ENCODE measurements at places on chromosomes 13 and 19. TPM values are rescaled to one million over a fixed set of nuclear protein-coding genes. Genes with fewer than 3 reads are reported as not detected.

HNRNPM gene
- 100 TPM for total RNA-seq

ICAM3 gene
- 33.2 TPM for total RNA-seq

TNNT1 gene
- 6.3 TPM for total RNA-seq

OR7D4 gene
- total RNA-seq: not detected

FGF21 gene
- total RNA-seq: not detected

CLDND2 gene
- not detected for total RNA-seq

ZNF69 gene
- 3.5 TPM for total RNA-seq

FBXL3 gene
- total RNA-seq: 39.7 TPM

PROZ gene
- not detected for total RNA-seq

FUT1 gene
- total RNA-seq: under 0.01 TPM

GRK1 gene
- not detected for total RNA-seq

DAND5 gene
- total RNA-seq: not detected

ACP7 gene
- total RNA-seq: not detected

CGB5 gene
- not detected for total RNA-seq

KBTBD6 gene
- total RNA-seq: 7.8 TPM

SHISA7 gene
- not detected for total RNA-seq

PSG7 gene
- total RNA-seq: not detected

LILRA1 gene
- not detected for total RNA-seq

KDM4B gene
- 21.9 TPM for total RNA-seq

ZNF132 gene
- 0.29 TPM for total RNA-seq

ZNF534 gene
- total RNA-seq: not detected

SHISA2 gene
- total RNA-seq: not detected

ZNF888 gene
- 3.5 TPM for total RNA-seq

MBD3L3 gene
- not detected for total RNA-seq

NLRP4 gene
- total RNA-seq: not detected

ZNF101 gene
- 3.2 TPM for total RNA-seq

TEX29 gene
- not detected for total RNA-seq

HNRNPA1L2 gene
- total RNA-seq: 0.89 TPM

PCDH9 gene
- total RNA-seq: 3.7 TPM

PDX1 gene
- total RNA-seq: not detected

RFPL4A gene
- total RNA-seq: not detected

KLK8 gene
- total RNA-seq: not detected

ZIC2 gene
- total RNA-seq: 0.18 TPM

LILRA2 gene
- not detected for total RNA-seq

FPR1 gene
- total RNA-seq: not detected

FSTL3 gene
- total RNA-seq: 111 TPM

NXNL1 gene
- not detected for total RNA-seq

RNF17 gene
- total RNA-seq: not detected

ZNF471 gene
- total RNA-seq: 0.71 TPM

ZNF728 gene
- not detected for total RNA-seq

ERICH6B gene
- total RNA-seq: not detected

CCDC70 gene
- not detected for total RNA-seq

PLEKHJ1 gene
- total RNA-seq: 99.4 TPM

MIPEP gene
- 72.8 TPM for total RNA-seq

SLC1A5 gene
- total RNA-seq: 347 TPM

URAD gene
- total RNA-seq: not detected

KIR2DL3 gene
- total RNA-seq: not detected

USP12 gene
- 9.0 TPM for total RNA-seq

FAM216B gene
- not detected for total RNA-seq

RPL18 gene
- 2,698 TPM for total RNA-seq

ZNF850 gene
- total RNA-seq: 0.35 TPM

ATXN8OS gene
- not detected for total RNA-seq

UPF1 gene
- 32.8 TPM for total RNA-seq

PSG4 gene
- 1.1 TPM for total RNA-seq

RFXAP gene
- 1.9 TPM for total RNA-seq

C19orf85 gene
- 0.29 TPM for total RNA-seq

SIGLEC7 gene
- not detected for total RNA-seq

LYPD3 gene
- total RNA-seq: not detected

ADGRE3 gene
- not detected for total RNA-seq
